ENCODE measurements at places on chromosomes 2 and 18. TPM values are rescaled to one million over a fixed set of nuclear protein-coding genes. Genes with fewer than 3 reads are reported as not detected.

GRCh38 chr2:106147159-106147558, 46.9 kb downstream of the UXS1 start:
- no peak for DNase-seq

- DNase-seq = no peak
Measured at GRCh38 chr2:114068438-114068837, 178.5 kb downstream of the ACTR3 start.

- no peak for DNase-seq
Measured at GRCh38 chr2:133498662-133499585, 69.3 kb downstream of the NCKAP5 start.

DNA sequence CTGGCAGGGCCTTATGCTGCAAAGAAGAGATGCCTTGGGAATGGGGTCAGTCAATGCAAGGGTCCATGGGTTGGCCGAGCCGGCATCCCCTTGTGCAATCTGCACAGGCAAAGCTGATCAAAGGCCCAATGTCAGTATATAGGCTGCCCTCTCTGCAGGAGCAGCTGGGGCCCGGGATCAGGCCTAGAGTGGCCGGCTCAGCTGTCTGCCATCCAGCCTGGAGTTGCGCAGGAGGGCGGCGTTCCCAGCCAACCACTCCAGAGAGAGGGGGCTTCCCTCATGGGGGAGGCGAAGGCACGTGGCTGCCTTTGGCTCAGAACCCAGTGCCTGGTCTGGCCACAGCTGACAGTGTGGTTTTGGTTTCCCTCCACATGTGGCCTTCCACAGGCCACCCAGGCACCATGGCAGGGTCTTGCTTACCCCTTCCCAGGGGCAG, 3.9 kb downstream of the INPP5D start:
- DNase-seq = no peak

CAPN13 gene
- total RNA-seq = not detected

DNA sequence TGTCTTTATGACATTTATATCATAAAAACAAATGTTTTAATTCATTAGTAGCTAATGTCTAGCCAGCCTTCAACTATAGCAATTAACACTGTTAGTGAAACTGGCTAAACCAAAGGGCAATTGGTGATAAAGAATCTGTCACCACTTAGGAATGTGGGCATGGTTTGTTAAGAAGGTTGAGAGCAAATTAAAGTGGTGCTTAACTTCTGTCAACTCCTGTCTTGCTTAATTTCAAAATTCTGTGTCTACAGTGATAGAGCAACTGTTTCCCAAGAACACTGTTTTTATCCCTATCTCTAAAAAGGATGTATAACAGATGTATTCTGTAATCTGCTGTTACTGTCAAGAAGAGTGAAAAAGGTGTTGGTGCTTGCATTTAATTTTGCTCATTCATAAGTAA, 36.5 kb downstream of the CFAP36 start:
- no peak for DNase-seq

GRCh38 chr2:109209412-109209811, 80.4 kb downstream of the SH3RF3 start:
- no peak for DNase-seq

GRCh38 chr18:73824671-73825070, 323.0 kb downstream of the FBXO15 start:
- no peak for DNase-seq

FAP gene
- total RNA-seq = 7.5 TPM

- DNase-seq = no peak
Measured at GRCh38 chr2:195721042-195721441, 64.0 kb downstream of the SLC39A10 start.

DNA sequence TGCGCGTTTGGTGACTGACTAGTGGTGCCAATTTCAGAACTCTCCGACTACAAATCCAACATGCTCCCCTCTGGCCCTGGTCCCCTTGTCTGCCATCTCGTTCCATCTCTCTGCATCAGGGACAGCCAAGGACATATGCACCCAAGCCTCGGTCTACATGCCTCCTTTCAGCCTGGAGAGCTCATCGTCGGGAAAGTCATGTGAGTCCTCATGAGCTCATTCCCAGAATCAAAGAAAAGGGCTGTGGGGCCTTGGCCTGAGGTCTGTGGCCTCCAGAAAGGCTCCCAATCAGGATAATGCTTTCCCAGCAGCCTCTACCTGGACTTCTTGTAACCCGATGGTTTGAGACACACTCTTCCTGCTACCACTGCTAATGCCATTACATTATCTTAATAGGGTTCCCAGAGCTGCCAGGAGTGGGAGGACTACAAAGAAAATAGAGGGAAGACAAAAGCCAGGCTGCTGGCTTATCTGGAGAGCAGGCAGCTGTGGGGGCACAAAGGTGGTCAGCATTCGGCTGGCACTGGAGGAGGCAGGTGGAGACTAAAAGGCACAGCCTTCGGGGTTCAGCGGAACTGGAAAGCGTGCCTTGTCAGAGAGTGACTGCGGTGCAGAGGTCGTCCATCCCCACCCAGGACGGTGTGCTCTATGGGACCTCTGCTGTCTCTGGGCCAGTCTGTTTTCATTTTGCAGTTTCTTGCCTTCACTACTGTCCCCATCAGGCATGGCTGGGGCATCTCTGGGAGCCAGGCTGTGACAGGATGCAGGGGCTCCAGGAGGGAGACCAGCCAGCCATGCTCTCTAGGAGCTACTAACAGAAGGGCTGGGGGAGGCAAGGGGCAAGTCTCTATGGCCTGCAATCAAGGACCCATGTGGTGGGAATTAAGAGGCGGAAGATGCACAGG, 104.4 kb upstream of the SMAD2 start:
- DNase-seq = no peak
